ENCODE measurements at places on chromosomes 3 and 15. TPM values are rescaled to one million over a fixed set of nuclear protein-coding genes. Genes with fewer than 3 reads are reported as not detected.
A peak's percentile ranks its signal among the peaks of the same experiment; 100 is the strongest.

Gene PAK6
- 0.35 TPM for total RNA-seq

Gene TMEM158
- total RNA-seq = 0.55 TPM

Gene SGO1
- total RNA-seq = 42.4 TPM

Gene ACTL6A
- 89.5 TPM for total RNA-seq

Gene PRSS50
- total RNA-seq = not detected

Gene CCDC39
- total RNA-seq = not detected

Gene PARP14
- total RNA-seq = 158 TPM

Gene CAPN3
- 5.3 TPM for total RNA-seq

Gene GOLGA8T
- total RNA-seq = not detected

Gene STRC
- 0.20 TPM for total RNA-seq

Gene NAALADL2
- not detected for total RNA-seq

- no peaks in the 10 kb centered on the region for H3K36me3 ChIP-seq
- no peaks in the 10 kb centered on the region for H3K27me3 ChIP-seq
- no peak overlapping the region for H3K4me3 ChIP-seq
Observed at GRCh38 chr3:18778094-18778493, 353.0 kb upstream of the SATB1 start.

- peak; percentile 20 for DNase-seq
- H3K36me3 ChIP-seq = no peaks in the 10 kb centered on the region
- peaks cover 19% of the 10 kb centered on the region for H3K4me1 ChIP-seq
- no peak overlapping the region for H3K27ac ChIP-seq
- H3K4me3 ChIP-seq = no peak overlapping the region
Observed at GRCh38 chr3:184523825-184524615, 37.6 kb upstream of the EPHB3 start.

DNA sequence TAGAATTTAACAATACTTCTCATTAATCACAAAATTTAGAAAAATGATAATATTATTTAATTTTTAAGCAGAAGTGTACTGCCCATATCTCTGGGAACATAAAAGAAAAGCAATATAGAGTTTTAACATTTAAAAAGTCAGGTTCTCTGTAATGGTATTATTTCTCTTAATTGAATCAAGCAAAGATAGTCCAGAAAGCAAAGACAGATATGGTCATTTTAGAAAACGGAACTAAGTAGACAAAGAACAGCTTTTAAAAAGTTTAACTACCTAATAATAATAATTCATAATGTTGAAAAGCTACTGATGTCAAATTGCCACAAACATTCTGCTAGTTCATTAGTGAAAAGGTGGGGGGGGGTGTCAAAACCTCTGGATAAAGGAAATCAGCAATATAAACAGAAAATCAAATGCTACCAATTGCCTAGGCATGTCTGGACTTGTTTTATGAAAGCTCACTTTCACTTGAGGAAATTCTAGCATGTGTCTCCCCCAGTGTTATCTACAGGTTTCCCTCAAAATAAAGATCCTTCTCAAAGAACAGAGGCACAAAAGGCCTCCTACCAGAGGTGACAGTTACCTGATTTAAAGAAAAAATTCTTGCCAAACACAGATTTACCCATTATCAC lies 1.7 kb downstream of the ZMAT3 start:
- no peak for DNase-seq
- H3K36me3 ChIP-seq = peaks cover 23% of the 10 kb centered on the region
- peaks cover 52% of the 10 kb centered on the region for H3K4me1 ChIP-seq
- no peaks in the 10 kb centered on the region for H3K27me3 ChIP-seq
- peak overlapping the region; percentile 47 for H3K27ac ChIP-seq

- no peak overlapping the region for H3K27ac ChIP-seq
- DNase-seq = no peak
- no peaks in the 10 kb centered on the region for H3K36me3 ChIP-seq
- H3K4me1 ChIP-seq = peaks cover 26% of the 10 kb centered on the region
- H3K27me3 ChIP-seq = peaks cover 28% of the 10 kb centered on the region
Observed at GRCh38 chr3:42498034-42498433, 4.4 kb upstream of the VIPR1 start.

DNA sequence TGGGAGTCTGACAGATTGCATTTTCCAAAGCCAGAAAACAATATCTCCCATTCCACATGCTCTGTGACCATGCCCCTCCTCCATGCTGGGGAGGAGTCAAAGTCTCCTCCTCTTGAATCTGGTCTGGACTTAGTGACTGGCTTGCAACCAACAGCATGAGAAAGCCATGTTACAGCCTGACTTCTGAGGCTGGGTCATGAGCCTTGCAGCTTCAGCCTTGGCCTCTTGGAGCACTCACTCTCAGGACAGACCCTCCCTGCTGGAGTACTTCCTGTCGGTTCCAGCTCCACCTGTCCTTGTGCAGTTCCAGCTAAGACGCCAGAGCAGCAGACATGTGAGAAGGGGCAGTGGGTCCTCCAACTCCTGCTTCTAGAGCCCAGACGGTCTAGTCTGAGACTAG lies 49.7 kb upstream of the RBSN start:
- no peaks in the 10 kb centered on the region for H3K4me1 ChIP-seq
- H3K27ac ChIP-seq = no peak overlapping the region
- no peak for DNase-seq

DNA sequence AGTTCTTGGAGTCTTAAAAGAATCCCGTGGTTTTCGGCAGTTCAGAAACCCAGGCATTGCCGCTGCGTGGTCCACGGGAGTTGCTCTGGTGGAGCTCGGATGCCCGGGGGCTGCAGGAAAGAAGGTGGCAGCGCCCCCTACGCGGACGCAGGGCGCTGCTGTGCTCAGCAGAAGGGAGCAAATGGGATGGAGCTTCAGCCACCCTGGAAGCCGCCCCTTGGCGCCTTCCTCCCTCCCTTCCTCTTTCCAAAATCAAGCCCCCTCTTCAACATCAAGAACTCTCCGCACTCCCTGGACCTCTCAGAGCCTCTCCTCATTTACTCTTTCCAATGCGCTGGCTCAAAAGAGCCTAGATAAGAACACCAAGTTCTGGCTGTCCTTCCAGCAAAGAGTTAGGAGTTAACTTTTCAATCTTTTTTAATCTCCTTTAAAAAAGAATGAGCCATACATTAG lies 880 bp upstream of the CHRNA7 start:
- peaks cover 10% of the 10 kb centered on the region for H3K4me1 ChIP-seq
- H3K36me3 ChIP-seq = no peaks in the 10 kb centered on the region
- peaks cover 63% of the 10 kb centered on the region for H3K27me3 ChIP-seq
- no peak for DNase-seq
- H3K27ac ChIP-seq = no peak overlapping the region

GRCh38 chr3:194303749-194304148 lies 47.4 kb downstream of the CPN2 start:
- H3K36me3 ChIP-seq = peaks cover 16% of the 10 kb centered on the region
- peaks cover 64% of the 10 kb centered on the region for H3K4me1 ChIP-seq
- H3K4me3 ChIP-seq = no peak overlapping the region

GRCh38 chr3:157793745-157794144 lies 290.5 kb upstream of the VEPH1 start:
- no peaks in the 10 kb centered on the region for H3K36me3 ChIP-seq
- DNase-seq = no peak
- H3K4me1 ChIP-seq = no peaks in the 10 kb centered on the region
- no peak overlapping the region for H3K27ac ChIP-seq
- H3K27me3 ChIP-seq = no peaks in the 10 kb centered on the region

DNA sequence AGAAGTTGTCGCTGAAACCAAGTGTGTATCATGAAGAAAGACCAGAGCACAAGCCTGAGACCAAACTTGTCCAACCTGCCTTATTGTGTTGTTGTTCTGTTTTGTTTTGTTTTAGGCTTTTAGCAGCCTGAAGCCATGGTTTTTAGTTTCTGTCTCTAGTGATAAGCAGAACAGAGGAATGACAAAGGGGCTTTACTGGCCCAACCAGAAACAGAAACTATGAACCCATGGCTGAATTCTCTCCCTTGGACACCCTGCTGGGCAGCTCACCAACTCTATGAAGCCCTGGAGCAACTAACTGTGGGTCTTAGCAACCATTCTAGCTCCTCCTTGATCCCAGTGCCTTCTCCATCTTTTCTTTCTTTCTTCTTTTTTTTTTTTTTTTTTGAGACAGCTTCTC lies 30.3 kb downstream of the HCLS1 start:
- H3K27me3 ChIP-seq = no peaks in the 10 kb centered on the region
- no peaks in the 10 kb centered on the region for H3K4me1 ChIP-seq
- H3K27ac ChIP-seq = no peak overlapping the region
- H3K4me3 ChIP-seq = no peak overlapping the region

GRCh38 chr15:69876064-69876940 lies 221.4 kb downstream of the TLE3 start:
- no peak overlapping the region for H3K27ac ChIP-seq
- H3K4me3 ChIP-seq = no peak overlapping the region
- H3K27me3 ChIP-seq = peaks cover 7% of the 10 kb centered on the region

DNA sequence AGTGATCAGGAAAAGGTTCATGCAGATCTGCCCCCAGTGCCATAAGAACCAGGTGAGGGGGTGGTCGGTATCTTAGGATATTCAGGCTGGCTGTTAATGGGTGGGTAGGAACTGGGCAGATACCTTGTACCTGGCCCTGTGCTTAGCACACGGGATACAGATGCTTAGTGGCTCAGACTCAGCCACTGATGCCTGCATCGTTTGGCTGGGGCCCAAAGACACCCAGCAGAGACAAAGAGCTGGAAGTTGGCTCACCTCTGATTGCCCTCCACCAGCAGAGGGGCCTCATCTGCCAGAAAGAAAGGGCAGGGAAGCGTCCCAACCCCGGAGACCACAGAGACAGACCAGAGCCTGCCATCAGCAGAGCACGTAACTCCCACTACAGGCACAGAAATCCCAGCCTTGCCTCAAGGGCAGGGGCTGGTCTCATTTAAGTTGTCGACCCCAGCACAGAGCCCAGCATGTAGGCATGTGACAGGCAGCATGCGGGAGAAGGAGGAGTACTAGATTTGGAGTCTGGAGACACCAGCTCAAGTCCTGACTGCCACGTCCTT lies 64.1 kb upstream of the SLC6A1 start:
- H3K36me3 ChIP-seq = no peaks in the 10 kb centered on the region
- peaks cover 12% of the 10 kb centered on the region for H3K27me3 ChIP-seq
- DNase-seq = no peak

GRCh38 chr15:79853492-79854328 lies 43.1 kb downstream of the MTHFS start:
- no peaks in the 10 kb centered on the region for H3K27me3 ChIP-seq
- H3K27ac ChIP-seq = no peak overlapping the region
- H3K36me3 ChIP-seq = peaks cover 17% of the 10 kb centered on the region

- H3K4me1 ChIP-seq = peaks cover 38% of the 10 kb centered on the region
- H3K4me3 ChIP-seq = no peak overlapping the region
- H3K36me3 ChIP-seq = peaks cover 8% of the 10 kb centered on the region
Observed at GRCh38 chr3:49717211-49717958, 2.1 kb downstream of the AMIGO3 start.

GRCh38 chr3:171088496-171088895 lies 62.0 kb upstream of the SLC2A2 start:
- H3K27me3 ChIP-seq = no peaks in the 10 kb centered on the region
- peaks cover 61% of the 10 kb centered on the region for H3K36me3 ChIP-seq
- no peak overlapping the region for H3K4me3 ChIP-seq
- H3K4me1 ChIP-seq = peaks cover 5% of the 10 kb centered on the region
- DNase-seq = no peak
- H3K27ac ChIP-seq = no peak overlapping the region

DNA sequence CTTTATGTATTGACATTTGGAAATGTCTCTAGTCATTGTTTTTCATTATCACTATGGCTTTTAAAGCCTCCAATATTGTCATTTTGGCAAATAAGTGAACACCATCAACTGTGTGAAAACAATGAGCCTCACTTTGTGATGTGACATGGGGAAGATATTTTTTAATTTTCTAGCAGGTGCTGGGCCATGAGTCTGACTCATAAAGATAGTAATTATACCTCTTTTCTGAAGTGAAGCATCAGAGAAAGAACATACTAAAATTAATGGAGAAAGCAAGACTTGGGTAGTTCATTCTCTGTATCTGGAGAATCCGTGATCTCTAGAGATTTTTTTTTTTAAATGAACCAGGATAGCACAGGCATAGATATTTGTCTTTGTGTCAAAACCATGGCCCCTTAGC lies 100.8 kb downstream of the CCNL1 start:
- no peak overlapping the region for H3K27ac ChIP-seq
- H3K4me1 ChIP-seq = peaks cover 15% of the 10 kb centered on the region
- no peak overlapping the region for H3K4me3 ChIP-seq

DNA sequence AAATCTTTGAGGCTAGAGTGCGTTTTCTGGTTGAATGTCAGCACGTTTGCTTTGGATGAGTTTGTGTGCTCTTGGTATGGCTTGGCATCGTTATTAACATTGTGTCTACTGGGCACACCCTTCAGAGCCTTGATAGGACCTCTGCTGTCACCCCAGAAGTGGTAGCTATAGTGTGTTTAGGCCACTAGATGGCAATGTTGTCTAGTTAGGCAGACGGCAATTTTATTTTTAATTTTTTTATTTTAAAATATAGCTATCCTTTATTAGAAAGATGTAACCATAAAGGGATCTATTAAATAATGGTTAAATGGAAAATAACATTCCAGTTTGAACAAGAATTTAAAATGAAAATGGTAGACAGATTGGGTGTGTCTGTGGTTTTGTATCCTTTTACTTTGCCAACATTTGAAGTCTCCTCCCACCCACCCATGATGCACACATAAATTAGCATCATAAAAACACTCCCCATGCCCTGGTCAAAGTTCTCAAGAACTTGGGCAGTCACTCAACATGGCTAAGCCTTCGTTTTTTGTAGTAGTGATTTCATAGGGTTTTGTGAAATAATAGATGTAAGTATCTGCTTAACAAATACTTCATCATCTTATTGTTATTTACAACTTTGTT lies 200.7 kb downstream of the KCNH8 start:
- peaks cover 5% of the 10 kb centered on the region for H3K4me1 ChIP-seq
- DNase-seq = peak; percentile 12
- H3K27ac ChIP-seq = no peak overlapping the region
- H3K4me3 ChIP-seq = no peak overlapping the region
- H3K36me3 ChIP-seq = no peaks in the 10 kb centered on the region

GRCh38 chr3:126983653-126984390 lies 907 bp downstream of the PLXNA1 start:
- no peak overlapping the region for H3K27ac ChIP-seq
- peak overlapping the region; percentile 41 for H3K4me3 ChIP-seq
- peak; percentile 31 for DNase-seq
- H3K27me3 ChIP-seq = peaks cover 7% of the 10 kb centered on the region

DNA sequence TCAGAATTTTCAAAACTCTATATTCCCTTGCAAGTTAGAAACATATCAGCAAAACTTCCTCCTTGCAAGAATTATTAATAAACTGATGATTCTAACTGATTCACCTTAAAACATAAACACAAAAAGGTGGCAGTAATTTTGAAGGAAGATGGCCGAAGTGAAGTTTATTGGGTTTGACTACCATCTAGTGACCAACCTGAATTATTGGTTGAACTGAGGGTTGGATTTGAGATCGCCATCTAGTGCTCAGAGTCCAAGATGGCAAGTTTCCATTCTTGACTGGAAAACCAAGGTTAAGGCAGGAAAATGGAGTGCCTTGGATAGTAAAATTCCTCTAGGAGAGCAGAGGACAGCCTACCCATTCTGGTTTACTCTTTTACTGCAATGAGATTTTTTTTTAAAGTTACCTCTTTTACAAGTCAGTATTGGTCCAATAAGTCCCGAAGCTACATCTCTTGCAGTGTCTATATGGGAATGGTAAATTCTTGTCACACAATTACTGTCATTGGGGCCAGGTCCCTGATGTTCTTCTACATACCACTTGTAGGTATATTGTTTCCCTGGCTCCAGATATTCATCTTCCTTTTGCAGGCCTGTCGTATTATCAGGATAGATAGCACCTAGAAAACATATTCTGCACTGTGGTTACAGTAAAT lies 51.6 kb upstream of the CP start:
- peaks cover 9% of the 10 kb centered on the region for H3K27me3 ChIP-seq
- H3K36me3 ChIP-seq = no peaks in the 10 kb centered on the region
- H3K27ac ChIP-seq = no peak overlapping the region
- no peak overlapping the region for H3K4me3 ChIP-seq
- DNase-seq = peak; percentile 54

Data from activated CD4-positive, alpha-beta T cell treated with anti-CD3 and anti-CD28 coated beads, Interleukin-2, amount 10 ng/mL, durations not matched to agents 7 days and 5 days (primary cell).